ENCODE measurements at places on chromosomes 6 and 20.

DNA sequence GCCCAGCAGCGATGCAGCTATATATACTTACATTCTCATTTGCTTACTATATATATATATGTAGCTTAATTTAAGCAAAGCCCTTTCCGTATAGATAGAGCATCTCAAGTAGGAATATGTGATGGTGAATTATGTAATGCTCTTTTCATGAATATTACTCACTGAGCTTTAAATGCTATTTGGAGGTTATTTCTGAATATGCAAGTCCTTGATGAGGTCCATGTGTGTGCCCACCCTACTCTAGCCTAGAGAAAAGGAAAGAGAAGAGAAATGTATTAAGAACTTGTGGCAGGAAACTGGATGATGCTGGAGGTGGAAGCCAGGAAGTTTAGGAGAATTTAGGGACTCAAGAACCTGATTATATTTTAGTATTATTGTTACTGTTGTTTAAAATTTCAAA, 63.2 kb downstream of the PHACTR1 start:
- no peak for DNase-seq

- DNase-seq: no peak
Observed at GRCh38 chr6:37376078-37376743, 22.4 kb downstream of the RNF8 start.

GRCh38 chr6:4903751-4904370, 100.0 kb downstream of the RPP40 start:
- no peak for DNase-seq

- DNase-seq: no peak
Observed at GRCh38 chr20:9323622-9324021, 190.8 kb upstream of the LAMP5 start.

- no peak for DNase-seq
Observed at GRCh38 chr6:31710523-31711219, 4.0 kb downstream of the LY6G6F start.

All from GOT3 (cell line).